ENCODE measurements at places on chromosomes 3 and 15.

DNA sequence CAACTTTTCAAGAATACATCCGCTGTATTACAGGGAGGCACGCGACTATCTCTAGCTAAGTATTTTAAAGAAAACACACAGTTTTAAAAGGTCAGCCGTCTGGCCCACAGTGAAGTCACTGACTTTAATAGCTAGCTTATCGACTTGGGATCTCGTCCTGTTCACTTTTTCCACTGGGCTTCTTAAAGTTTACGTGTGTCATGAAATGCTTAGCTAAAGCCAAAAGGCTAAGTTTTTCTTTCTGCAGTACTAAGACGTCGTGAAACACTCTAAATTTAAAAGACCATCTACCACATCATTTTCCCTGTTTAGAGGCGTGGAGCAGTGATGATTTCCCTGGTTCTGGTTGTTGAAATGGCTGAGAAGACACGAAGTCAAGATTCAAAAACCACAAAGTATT is 27.1 kb downstream of the LRIG1 start:
- DNase-seq: peak; percentile 44

GRCh38 chr3:128573707-128574162 is 76.9 kb downstream of the RPN1 start:
- no peak for DNase-seq

DNA sequence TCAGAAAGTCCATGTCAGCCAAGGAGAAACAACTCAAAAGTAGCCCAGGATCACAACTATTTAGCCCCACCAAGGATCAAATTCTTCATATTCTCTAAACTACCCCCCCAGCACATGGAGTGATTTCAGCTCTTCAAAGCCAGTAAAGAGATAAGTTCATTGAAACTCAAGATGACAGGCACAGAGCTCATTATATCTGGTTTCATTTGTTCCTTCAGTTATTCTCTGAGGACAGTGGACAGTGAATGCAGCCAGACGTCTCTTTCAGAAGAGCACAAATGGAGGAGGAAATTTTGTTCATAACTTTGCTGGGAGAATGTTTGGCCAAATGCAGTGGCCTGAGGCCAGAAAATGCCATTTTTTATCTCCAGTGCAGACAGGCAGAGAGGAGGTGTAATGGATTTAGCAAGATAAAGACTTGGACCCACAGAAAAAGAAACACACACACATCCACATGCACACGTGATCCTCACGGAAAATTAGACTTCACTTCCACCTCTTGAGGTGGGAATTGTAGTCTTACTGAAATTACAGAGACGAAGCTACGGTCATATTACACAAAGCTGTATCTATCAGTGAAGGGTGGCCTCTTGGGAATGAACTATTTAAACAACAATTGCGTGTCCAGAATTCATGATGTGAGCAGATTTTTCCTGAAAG is 64.6 kb downstream of the HES1 start:
- DNase-seq: no peak

DNA sequence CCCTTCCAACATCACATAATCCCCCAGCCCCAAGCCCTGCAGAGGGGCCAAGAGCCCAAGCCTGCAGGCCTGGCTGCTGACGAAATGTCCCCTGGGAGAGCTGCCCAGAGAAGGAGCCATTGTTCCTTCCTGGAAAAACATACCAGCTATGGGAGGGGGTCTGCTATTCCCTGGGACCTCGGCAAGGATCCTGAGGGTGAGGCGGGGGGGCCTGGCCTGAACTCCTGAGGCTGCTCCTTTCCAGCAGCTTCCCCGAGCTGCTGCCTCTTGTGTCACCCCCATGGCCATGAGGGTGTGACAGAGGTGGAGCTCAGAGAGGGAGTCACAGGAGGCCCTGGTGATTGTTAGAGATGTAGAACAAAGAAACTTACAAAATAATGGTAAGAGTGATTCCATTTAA is 12.9 kb downstream of the LOXL1 start:
- DNase-seq: no peak

GRCh38 chr15:50933341-50933740 is 24.9 kb downstream of the AP4E1 start:
- no peak for DNase-seq

DNA sequence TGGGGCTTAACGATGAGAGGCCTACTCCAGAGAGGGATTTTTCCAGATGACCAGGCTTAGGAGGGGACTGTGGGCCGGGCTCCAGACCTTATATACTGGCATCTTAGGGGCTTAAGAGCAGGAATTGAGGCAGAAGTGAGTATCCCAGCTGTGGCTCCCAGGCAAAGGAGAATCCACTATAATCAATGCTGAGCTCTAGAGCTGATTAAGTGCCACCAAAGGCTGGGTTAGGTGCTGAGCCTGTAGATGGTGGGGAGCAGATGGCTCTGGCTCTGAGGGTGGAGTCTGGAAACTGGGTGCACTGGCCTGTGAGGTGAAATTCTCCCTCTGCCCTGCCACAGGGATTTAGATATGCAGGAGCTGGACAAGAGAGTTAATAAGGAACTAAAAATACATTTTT is 23.2 kb downstream of the IRAK2 start:
- DNase-seq: no peak

- no peak for DNase-seq
These were observed 850 bp downstream of the SUCLG2 start for GRCh38 chr3:67653425-67654098.

GRCh38 chr3:70800951-70801350 is 488.5 kb upstream of the MDFIC2 start:
- DNase-seq: no peak

- DNase-seq: no peak
These were observed 28.6 kb upstream of the SPATA12 start for GRCh38 chr3:57031631-57032541.

GRCh38 chr3:15934389-15935195 is 136.8 kb upstream of the ANKRD28 start:
- DNase-seq: no peak

- no peak for DNase-seq
These were observed 75.4 kb downstream of the CDC25A start for GRCh38 chr3:48112813-48113212.

DNA sequence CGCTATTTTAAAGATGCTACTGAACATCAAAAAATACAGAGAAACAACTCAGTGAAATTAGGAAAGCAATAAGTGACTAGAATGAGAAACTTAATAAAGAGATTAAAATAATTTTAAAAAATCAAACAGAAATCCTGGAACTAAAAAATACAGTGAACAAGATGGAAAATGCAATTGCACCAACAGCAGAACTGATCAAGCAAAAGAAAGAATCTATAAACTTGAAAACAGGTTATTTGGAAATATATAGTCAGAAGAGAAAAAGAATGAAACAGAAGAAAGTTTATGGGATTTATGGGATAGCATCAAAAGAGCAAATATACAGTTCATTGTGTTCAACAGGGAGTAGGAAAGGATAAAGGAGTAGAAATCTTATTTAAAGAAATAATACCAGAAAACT is 53.3 kb downstream of the MEX3B start:
- no peak for DNase-seq

DNA sequence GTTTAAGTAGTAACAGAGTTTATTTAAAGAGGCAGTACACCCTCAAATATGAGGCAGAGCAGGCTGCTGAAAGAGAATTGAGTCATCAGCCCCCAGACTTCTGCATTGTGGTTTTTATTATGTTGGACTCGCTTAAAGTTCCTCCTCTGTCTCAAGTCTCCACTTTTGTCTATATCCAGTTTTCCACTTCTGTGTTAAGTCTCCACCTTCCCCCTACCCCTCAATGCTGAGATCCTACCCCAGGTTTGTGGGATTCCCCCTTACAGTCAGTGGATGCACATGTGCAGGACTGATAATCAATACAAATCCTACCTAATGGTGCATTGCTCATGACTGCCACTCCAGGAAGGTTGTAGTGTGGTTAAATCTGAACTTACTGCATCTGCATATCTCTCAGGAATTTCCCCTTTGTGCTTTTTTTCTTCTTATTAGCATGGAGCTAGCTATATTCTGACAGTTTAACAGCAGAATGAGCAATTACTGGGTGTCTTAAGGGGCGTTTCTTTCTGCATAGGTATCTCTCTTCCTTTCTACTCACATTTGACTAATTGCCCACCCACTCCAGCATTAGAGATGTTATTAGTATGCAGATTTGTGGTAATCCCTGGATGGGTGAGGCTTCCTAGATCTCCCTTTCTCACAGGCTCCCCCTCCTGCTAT is 11.9 kb upstream of the CD200R1L start:
- DNase-seq: peak; percentile 8

GRCh38 chr15:69317392-69317841 is 18.7 kb downstream of the PAQR5 start:
- no peak for DNase-seq
